ENCODE measurements at places on chromosomes 11 and 22.

DNA sequence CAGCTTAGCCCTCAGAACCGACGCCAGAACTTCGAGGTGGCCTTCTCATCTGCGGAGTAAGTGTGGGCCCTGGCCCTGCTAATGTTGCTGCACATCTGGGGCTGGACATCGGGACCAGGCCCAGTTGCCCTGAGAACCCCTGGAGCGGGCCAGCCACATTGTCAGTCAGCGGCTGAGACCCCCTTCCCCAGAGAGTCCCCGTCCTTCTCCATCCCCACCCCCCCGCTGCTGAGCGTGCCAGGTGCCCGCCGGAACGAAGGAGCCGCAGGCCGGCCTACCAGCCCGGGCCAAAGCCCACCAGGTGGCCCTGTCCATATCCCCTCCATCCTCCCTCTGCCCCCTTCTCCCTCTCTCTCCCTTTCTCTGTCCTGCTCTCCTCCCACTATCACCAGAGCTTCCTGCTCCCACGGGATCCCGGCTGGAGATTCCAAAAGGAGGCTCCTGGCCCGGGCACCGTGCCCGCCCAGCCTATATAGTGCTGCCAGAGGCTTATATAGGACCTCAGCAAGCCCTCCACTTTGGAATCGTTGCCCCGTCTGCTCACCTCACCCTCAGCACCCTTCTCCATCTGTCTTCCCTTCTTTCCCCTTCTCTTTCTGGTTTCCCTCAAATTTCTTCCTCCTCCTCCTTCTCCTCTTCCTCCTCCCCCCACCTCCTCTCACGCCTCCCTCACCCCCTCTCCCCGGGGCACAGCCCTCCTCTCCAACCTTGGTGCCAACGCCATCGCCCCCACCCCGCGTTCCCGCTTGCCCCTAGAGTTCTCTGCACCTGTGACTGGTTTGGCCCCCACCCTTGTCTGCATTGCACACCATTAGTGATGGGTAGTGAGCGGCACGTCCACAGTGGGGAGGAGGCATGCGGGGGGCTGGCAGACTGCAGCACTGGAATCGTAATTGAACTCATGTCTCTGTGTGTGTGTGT is 7.3 kb downstream of the SELENOM start:
- DNase-seq = no peak

GRCh38 chr22:24325105-24325757 is 54.6 kb downstream of the SPECC1L start:
- peak; percentile 92 for DNase-seq

- no peak for DNase-seq
Observed at GRCh38 chr11:75767228-75767572, 1.4 kb upstream of the DGAT2 start.

- DNase-seq = no peak
Observed at GRCh38 chr11:44638032-44638431, 72.6 kb downstream of the CD82 start.

GRCh38 chr11:116605543-116606459 is 167.0 kb downstream of the BUD13 start:
- DNase-seq = no peak

DNA sequence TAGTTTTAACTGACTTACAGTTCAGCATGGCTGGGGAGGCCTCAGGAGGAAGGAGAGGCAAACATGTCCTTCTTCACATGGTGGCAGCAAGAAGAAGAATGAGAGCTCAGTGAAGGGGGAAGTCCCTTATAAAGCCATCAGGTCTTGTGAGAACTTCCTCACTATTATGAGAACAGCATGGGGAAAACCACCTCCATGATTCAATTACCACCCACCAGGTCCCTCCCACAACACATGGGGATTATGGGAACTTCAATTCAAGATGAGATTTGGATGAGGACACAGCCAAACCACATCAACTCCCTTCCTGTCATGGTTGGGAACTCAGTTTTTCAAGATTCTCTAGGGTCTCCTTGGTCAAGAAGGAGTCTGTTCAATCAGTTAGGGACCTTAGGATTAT is 432.9 kb upstream of the CNTN5 start:
- DNase-seq = no peak

DNA sequence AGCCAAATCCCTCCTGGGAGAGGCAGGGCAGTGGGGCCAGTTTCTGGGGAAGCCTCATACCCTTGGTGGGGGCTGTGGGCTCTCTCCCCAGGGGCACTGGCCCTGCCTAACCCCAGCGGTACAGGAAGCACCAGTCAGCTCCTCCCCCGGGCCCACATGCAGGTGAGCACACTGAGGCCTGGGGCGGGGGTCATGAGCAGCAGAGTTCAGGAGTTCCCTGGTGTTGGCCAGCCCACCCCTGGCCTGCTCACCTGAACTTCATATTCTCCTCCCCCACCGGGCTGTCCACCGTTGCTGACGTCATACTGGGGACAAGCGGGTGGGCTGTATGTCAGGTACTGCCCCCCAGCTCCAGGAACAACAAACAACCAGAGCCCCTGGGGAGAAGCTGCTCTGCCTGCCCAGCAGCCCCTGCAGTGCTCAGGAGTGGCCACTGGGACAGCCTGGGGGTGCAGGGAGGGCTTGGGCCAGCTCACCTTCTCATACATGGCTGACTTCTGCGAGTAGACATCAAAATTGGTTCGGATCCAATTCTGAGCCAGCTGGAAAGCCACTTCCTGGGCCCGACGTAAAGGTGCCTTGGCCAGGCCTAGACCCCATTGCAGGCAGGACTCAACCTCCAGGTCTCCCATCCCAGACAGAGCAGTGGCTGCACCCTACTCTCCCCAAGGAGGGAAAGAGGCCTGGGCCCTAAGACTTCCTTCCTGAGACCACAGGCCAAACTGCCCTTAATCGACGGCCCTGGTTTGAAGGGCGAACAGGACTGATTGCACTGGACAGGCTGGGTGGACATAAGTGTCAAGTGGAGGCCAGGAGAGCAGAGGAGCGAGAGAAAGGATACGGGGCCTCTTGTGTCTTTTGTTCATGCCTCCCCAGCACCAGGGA is 20.8 kb downstream of the TREH start:
- DNase-seq = peak; percentile 37

DNA sequence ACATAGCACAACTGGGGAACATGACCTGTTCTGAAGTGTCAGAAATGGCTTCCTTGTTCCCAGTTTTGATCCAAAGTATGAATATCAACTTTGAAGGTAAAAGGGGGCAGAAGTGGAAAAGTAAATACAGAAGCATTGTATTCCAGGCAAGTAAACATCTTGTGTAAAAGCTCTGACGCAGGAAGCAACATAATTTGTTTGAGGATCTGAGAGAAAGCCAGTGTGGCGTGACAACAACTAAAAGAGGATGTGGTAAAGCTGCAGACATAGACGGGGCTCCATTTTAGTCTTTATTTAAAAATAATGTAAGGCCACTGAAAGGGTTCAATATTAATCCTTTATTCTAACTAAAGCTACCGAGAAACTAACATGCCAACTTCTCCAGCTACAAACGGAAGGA is 310.2 kb downstream of the DLG2 start:
- DNase-seq = no peak

DNA sequence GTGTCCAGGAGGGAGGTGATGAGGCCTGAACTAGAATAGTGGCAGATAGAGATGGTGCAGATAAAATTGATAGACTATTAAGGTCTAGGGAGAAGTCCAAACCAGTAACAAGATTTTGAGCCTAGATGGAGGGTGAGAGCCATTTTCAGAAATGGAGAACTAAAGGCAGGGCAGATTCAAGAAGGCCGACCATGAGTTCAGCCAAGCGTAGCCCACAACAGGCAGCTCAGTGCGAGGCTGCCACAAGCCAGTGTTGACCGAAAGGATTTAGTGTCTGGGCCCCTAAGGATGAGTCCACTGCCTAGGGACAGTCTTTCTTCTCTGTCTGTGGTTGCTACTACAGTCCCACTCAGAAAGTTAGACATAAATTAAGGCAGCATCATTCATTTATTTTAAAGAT is 51.7 kb downstream of the PPP2R1B start:
- DNase-seq = no peak

DNA sequence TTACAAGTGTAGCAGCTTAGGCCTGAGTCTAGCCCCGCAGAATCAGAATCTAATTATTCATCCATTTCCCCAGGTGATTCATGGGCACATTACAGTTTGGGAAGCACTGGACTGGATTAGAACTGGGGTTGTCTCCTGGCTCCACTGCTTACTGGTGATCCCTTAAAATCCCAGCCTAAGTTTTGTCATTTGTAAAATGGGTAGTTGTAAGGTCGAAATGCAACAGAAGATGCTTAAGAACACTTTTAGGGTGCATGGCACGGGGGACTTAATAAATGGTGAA is 1.3 kb downstream of the STX3 start:
- DNase-seq = no peak

GRCh38 chr22:37953437-37954179 is at the start of the genes C22orf23 and POLR2F:
Gene C22orf23, minus strand, starts transcription at chr22:37953601. Its CDS starts 452 bp downstream, at chr22:37953149.
Gene POLR2F, plus strand, starts transcription at chr22:37953699. Its CDS starts 89 bp downstream, at chr22:37953788.
- peak; percentile 96 for DNase-seq

DNA sequence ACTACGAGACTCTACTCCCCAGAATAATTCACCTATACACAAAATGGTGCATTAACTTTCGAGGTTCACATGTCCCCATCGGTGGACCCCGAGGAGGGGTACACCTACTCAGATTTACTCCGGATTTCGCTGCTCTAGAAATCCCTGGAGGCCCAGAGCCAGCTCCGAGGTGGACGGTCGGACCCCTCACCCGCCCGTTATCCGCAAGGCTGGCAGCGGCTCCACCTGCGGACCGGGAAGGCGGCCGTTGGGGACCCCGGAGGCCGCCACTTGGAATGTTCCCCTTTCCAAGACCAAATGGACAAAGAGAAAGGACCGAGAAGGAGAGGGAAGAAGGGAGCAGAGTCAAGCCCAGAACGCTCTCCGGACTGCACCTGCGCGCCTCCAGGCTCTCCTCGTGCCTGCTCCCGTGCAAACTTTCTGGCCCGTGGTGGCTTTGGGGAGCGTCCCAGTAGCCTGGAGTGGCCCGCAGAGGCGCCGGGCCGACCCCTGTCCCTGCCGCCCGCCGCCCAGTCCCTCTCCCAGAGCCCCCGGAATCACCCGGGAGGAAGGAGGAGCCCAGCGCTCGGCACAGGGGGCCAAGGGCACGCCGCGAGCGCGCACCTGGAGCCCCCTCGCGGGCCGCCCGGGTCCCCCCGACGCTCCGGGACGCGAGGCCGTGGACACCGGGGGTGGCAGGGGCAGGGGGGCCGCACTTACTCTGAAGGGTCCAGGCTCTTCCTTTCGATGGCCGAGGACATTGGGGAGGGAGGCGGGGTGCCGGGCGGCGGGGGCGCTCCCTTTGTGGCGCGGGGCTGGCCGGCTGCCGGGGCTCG is 23.0 kb downstream of the LMO2 start:
- DNase-seq = no peak

Data from mesenchymal stem cell (in vitro differentiated cells and primary cell).